ENCODE measurements at places on chromosomes 6 and 20. TPM values are rescaled to one million over a fixed set of nuclear protein-coding genes. Genes with fewer than 3 reads are reported as not detected.

EPPIN gene
- total RNA-seq, result not detected

SMLR1 gene
- total RNA-seq, result not detected

PNLDC1 gene
- total RNA-seq, result not detected

ULBP3 gene
- 3.7 TPM for total RNA-seq

SCUBE3 gene
- total RNA-seq, result 0.05 TPM

FAM83B gene
- 0.09 TPM for total RNA-seq

KIAA1755 gene
- total RNA-seq, result 0.21 TPM

RAB32 gene
- 46.2 TPM for total RNA-seq

ELOVL2 gene
- 7.2 TPM for total RNA-seq
